ENCODE measurements at places on chromosomes 12 and 14. TPM values are rescaled to one million over a fixed set of nuclear protein-coding genes. Genes with fewer than 3 reads are reported as not detected.

The KRT83 gene
- polyA plus RNA-seq = not detected

The NXPH4 gene
- 31.9 TPM for polyA plus RNA-seq

The KRT79 gene
- polyA plus RNA-seq = 1.4 TPM

The CISTR gene
- polyA plus RNA-seq = 1.2 TPM

The KERA gene
- polyA plus RNA-seq = 0.08 TPM

The IQSEC3 gene
- 64.3 TPM for polyA plus RNA-seq

The ARHGEF40 gene
- polyA plus RNA-seq = 83.1 TPM

The RIMBP2 gene
- 37.3 TPM for polyA plus RNA-seq

The TSPAN11 gene
- 48.6 TPM for polyA plus RNA-seq

The BRAP gene
- 19.6 TPM for polyA plus RNA-seq

The FIGNL2 gene
- polyA plus RNA-seq = 2.2 TPM

The ZCRB1 gene
- polyA plus RNA-seq = 79.8 TPM

The CSRP2 gene
- 63.4 TPM for polyA plus RNA-seq

The DPF3 gene
- polyA plus RNA-seq = 13.9 TPM

The ARHGEF25 gene
- 61.9 TPM for polyA plus RNA-seq

The OTX2 gene
- polyA plus RNA-seq = not detected

The GALNT8 gene
- 45.1 TPM for polyA plus RNA-seq

The CCDC198 gene
- polyA plus RNA-seq = 6.7 TPM

The ASPG gene
- polyA plus RNA-seq = 1.4 TPM

The SPTLC2 gene
- 24.4 TPM for polyA plus RNA-seq
